Glomerular endothelial cell (primary cell): ENCODE measurements at places on chromosomes 6 and 20. TPM values are rescaled to one million over a fixed set of nuclear protein-coding genes. Genes with fewer than 3 reads are reported as not detected.

Gene C20orf204
- total RNA-seq: 1.2 and 6.8 TPM in 2 replicates

Gene NECAB3
- 18.2 and 31.9 TPM in 2 replicates for total RNA-seq

Gene PRSS35
- total RNA-seq: 0.12 TPM in 1 of 2 replicates, not detected in the other

Gene RAE1
- 31.0 and 33.0 TPM in 2 replicates for total RNA-seq

Gene CAPN11
- 3.2 and 4.1 TPM in 2 replicates for total RNA-seq

Gene SIRPB1
- total RNA-seq: 4.1 and 5.0 TPM in 2 replicates
